ENCODE measurements at places on chromosomes 11 and 22. TPM values are rescaled to one million over a fixed set of nuclear protein-coding genes. Genes with fewer than 3 reads are reported as not detected.

- no peak for DNase-seq
Observed at GRCh38 chr11:73729594-73730206, 31.2 kb downstream of the RAB6A start.

DNA sequence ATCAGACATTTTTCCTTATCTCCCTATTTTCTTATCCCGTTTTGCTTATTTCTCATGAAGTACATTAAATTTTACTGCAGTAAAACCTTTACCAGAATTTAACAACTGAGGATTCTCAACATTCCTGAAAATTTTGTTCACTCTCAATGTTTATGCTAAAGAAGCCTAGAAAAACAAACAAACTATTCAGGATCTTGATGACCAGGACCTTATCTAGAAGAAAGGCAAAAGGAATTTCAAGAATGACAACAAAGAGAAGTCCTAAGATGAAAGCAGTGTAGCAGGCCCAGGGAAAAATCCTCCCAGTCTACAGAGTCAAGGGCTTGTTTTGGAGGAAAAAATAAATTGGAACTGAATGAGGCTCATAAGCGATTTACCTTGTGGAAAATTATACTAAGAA is 283.3 kb upstream of the ARHGAP42 start:
- DNase-seq: no peak

CCDC73 gene
- 0.10 TPM for total RNA-seq

DNA sequence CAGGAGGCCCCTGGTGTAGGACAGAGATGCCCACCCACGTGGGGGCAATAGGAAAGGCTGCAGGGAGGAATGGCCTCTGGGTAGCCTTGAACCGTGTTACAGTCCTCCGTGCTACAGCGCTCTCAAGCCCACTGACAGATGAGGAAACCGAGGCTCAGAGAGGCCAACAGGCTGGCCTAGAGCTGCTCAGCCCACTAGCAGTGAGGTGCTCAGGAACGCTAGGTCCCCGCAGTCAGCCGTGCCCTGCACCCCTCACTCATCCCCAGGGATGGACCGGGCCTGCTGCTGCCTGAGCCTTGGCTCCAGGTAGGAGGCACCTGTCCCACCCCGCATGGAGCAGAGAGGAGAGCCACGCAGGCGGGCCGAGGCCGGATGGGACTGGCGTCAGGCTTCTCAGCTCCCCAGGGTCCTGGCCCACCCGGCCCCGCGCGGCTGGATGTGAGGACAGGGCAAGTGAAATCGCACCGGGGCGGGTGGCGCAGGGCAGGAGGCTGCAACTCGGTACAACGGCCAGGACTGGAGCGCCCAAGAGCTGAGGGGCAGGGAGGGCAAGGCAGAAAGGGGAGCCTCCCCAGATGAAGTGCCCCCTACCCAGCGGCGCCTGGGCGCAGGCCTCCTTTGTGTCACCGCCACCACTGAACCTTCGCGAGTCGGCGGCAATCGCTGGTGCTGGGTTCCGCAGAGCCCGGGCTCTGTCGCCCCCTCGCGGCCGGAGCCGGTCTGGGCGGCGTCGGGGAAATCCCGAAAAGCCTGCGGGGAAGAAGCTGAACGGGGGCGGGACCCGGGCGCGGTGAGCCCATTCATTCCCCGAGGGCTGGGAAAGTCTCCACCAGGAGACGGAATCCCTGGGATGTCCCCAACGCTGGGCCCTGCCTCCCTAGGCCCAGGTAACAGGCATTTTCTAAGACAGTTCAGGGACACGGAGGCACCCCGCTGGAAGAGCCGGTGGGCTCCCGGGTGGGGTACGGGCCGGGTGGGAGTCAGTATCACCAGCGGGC is 8.4 kb upstream of the SLC2A11 start:
- peak; percentile 87 for DNase-seq

DNA sequence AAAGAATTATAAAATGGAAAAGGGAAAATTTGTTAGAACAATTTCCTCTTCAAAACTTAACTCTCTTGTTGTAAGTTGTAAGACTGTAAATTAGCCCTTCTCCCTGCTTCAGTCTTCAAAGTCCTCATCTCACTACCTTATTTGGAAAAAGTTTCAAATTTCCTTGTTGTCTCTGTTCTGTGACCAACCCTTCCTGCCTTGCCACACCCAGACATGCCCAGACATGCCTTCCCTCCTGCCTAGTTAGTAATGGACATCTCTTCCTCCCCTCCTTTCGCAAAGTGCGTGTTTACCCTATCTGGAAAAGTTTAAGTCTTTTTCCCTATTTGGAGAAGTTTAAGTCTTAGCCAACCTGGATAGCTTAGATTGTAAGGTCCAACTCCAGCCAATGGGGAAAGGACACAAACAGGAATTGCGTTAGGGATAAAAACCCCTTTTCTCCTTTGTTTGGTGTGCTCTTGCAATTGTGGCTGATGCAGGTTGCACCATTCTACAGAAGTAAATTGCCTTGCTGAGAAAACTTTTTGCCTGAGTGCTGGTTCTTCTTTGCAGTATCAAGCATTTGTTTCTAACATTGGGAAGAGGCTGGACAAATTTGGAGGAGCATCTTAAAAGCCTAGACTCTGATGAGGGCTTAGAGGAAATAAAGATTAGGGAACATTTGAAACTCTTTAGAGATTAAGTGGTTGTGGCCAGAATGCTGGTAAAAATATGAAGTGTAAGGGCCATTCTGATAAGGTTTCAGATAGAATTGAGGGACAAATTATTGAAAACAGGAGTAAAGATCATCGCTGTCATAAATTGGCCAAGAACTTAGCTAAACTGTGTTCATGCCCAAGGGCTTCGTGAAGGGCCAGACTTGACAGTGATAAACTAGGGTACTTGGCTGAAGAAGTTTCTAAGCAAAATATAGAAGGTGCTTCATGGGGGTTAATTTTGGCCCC is 15.4 kb downstream of the OR52K2 start:
- no peak for DNase-seq

DNA sequence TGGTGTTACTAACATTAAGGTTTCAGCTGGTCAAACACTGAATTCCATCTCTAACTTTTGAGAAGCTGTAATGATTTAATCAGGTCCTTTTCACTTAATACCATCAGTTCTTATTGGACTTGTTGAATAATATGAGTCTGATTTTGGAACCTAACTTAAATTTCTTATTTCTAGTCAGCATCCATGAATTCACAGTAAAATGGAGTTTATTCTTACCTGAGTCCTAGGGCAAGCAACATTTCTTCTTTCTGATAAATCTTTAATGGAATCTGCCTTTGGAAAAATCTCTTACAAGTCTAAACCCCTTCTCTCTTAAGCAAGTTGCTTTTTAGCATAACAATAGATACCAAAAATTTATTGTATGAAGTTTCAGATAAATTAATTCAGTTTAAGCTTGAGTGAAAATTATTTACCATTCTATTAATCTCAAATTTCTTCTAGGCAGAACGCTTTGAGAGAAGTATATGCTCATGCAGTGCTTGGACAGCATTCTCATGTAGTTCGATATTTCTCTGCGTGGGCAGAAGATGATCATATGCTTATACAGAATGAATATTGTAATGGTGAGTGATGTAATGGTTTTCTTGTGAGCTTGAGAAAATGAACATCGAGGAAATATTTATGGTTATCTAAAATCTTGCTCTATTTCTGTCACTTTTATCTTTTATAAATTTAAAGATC is 3.4 kb downstream of the WEE1 start:
- no peak for DNase-seq

- no peak for DNase-seq
Observed at GRCh38 chr11:105588001-105588400, 21.9 kb upstream of the GRIA4 start.

DNA sequence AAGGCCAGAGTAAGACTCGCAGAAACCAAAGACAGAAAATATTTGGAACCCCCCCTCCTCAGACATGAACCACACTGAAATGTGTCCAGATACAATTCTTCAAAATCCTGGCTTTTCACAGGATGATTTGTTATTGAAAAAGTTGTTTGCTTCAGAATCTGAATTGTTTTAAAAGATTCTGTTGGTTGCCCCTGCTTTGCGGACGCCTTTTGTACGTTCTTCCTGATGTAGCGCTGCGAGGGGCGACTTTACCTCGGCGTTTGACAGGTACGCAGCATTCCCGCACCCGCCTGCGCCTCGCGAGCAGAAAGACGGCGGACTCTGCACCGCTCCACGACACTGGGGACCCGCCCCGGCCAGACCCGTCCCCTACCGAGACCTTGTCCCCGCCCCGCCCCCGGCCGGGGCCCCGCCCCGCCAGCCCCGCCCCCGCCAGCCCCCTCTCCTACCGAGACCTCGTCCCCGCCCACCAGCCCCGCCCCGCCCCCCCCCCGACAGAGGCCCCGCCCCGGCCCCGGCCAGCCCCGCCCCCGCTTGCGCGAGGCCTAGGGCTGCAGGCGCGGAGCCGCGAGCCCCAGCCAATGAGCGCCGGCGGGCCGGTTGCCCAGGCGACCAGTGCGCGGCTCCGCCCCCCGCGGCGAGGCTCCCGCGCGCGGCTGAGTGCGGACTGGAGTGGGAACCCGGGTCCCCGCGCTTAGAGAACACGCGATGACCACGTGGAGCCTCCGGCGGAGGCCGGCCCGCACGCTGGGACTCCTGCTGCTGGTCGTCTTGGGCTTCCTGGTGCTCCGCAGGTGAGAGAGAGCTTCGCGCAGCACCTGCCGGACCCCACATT is at the start of gene GLB1L2:
Gene GLB1L2 (plus strand): TSS at position 635 of the 835 bp plus-strand sequence. CDS start 74 bp downstream, at position 709.
- peak; percentile 85 for DNase-seq

DNA sequence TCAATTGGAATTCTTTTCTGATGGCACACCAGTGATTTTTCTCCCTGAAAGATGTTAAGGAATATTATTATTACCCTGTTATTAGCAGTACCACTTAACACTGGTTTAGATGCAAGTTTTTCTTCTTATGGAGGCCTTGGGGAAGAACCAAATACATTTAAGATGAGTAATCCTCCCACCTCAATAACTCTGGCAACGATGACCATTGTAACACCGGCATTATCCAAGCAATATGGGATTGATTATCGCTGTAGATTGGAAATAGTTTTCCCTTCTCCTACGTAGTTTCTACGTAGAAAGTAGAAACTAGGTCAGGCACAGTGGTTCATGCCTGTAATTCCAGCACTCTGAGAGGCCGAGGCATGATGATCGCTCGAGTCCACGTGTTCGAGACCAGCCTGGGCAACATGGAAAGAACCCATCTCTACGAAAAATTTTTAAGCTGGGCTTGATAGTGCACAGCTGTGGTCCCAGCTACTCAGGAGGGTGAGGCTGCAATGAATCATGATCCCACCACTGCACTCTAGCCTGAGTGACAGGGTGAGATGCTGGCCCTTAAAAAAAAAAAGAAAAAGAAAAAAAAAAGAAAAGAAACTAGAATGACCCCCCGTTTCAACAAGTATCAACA is 45.5 kb downstream of the PACSIN2 start:
- DNase-seq: no peak

MEI1 gene
- total RNA-seq: 20.2 TPM

DNA sequence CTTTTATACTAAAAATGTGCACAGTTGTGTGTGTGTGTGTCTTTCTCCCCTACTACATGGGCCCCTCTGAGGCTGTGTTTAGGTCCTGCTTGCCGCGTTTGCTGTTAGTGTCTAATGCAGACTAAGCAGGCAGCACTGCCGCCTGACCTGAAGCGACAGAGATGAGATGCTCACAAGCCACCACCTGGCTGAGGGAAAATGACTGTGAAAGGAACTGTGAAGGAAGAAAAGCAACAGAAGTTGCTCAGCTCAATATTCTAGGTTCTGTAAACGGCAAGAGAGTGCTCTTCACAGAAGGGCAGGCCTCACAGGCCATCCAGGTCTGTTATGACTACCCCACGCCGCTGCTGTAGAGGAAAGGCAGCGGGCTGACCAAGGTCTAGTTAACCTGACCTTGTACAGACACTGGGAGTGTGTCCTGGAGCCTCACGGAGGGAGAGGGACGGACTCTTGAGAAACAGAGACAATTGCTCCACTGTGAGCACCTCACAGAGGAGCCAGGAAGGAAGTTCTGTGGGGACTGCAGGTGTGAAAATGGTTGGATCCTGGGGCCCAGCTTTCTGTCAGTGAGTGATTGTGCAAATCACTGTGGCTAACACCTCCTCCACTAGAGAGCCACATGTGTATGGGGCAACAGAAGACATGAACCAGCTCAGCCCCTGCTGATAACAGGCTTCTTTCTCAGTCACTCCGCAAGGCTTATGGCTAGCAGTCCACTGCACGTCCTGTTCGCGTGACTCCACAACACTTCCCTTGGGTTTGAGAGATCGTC is 31.3 kb upstream of the YPEL1 start:
- peak; percentile 95 for DNase-seq

GRCh38 chr11:74005721-74006517 is 3.0 kb downstream of the UCP3 start:
- no peak for DNase-seq

TSGA10IP gene
- not detected for total RNA-seq

DNA sequence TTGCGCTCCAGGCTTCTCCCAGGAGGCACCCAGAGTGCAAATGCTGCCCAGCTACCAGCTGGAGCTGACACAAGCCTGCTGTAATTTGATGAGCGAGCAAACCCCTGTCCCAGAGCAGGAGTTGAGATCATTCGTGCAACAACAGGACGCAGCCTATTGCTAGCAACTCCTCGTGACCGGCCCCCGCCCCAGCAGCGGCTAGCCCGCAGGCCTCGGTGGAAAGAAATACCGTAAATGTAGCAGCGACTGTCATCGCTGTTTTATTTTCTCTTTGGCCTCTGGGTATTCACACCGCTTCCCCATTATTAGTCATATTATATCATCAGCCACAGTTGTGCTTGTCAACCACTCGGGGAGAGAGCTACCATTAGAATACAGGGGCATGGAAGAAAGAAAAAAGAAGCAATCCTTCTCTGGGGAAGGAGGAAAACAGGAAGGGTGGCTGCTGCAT is 59.2 kb upstream of the ATXN10 start:
- no peak for DNase-seq

SLC5A4 gene
- not detected for total RNA-seq

GAS2L1 gene
- 0.43 TPM for total RNA-seq

DNA sequence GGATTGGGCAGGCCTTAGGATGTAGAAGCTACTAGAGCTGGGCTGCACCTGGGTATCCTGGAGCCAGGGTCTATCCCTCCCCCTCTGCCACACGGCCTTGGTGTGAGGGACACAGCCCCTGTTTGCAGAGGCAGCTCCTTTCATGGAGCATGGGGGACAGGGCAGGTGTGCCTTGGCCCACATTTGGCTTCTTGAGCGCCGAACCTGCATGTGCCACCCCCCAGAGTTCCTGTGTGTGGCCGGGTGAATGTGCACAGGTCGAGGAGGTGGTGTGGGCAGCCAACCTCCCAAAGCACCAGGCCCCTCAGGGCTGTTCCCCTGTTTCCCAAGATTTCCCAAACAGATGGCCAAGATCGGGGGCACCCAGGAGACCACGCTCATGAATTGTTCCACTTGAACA is 7.9 kb upstream of the KCNQ1OT1 start:
- DNase-seq: no peak

DNA sequence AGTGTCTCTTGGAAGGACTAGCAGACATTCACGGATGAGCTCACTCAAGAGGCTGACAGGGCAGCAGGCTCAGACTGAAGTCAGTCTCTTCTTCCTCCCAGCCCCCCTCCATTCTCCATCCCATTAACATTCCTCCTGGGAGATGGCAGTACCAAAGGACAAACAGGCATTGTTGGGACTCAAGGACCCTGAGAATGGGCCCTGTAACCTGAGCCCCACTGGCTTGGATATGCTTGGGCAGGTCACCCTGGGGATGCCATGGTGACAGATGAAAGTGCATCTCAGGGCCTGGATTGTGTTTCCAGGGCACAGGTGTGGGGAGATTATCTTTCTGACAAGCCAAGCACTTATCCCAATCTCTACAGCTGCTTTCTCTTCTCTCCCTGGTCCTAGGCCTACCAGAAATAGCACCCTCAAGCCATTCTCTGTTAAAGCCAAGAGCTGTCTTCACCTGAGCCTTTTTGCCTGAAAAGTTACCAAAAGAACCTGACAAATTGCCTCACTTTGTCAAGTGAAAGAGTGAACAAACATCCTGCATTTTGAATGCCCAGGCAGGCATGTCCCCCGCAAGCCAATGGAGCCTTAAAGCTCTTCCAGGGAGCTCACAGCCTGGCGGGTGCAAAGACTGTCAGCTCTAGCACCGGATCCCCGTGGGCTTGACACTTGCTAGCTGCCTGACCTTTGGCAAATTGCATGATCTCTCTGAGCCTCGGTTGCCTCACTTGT is 366.0 kb upstream of the NARS2 start:
- DNase-seq: no peak
